ENCODE measurements at places on chromosomes 11 and 22.

GRCh38 chr11:103920449-103920848 is 116.0 kb upstream of the DDI1 start:
- no peaks in the 10 kb centered on the region for H3K4me1 ChIP-seq
- no peaks in the 10 kb centered on the region for H3K36me3 ChIP-seq
- H3K27ac ChIP-seq, result no peak overlapping the region
- no peak for DNase-seq

DNA sequence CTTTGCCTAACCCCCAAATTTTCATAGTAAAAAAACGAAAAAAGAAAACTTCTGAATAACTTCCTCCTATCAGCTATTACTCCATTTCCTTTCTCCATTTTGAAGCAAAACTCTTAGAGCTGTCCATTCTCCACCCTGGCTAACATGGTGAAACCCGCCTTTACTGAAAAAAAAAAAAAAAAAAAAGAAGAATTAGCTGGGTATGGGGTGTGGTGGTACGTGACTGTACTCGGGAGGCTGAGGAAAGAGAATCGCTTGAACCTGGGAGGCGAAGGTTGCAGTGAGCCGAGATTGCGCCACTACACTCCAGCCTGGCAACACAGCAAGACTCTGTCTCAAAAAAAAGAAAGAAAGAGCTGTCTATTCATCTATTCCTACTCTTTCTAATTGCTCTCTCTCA is 11.3 kb upstream of the NXF1 start:
- H3K4me1 ChIP-seq, result peaks cover 2% of the 10 kb centered on the region
- DNase-seq, result no peak
- H3K36me3 ChIP-seq, result peaks cover 11% of the 10 kb centered on the region
- H3K27me3 ChIP-seq, result no peaks in the 10 kb centered on the region

DNA sequence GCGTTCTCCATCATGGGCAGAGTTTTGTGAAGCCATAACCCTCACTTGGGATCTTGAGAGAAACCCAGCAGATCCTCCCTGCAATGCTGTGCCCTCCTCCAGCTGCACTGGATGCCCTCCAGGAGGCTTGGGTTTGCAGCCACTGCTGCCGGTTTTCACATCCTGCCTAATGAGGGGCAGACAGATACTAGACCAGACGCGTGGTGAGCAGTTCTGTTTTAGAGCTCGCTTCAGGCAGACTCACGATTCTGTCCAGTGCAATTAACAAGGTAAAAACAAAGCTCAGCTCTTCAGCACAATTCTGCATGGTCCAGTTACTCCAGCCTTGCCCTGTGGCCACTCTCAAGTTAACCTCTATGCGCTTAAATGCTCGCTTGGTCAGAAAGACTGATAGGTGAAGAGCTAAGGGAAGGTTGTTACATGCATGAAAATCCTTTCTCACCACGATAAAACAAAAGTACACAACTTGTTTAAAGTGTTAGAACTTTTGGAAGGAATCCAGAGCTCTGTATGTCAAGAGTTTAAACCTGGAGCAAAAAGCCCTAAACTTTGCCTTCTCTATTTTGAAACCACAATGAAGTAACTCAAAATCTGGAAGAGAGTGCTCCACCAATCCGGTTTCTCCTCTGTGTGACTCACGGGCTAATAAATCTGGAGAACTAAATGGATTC is 292.3 kb upstream of the FAT3 start:
- no peak overlapping the region for H3K4me3 ChIP-seq
- no peaks in the 10 kb centered on the region for H3K36me3 ChIP-seq
- no peaks in the 10 kb centered on the region for H3K27me3 ChIP-seq
- DNase-seq, result no peak
- no peak overlapping the region for H3K27ac ChIP-seq

DNA sequence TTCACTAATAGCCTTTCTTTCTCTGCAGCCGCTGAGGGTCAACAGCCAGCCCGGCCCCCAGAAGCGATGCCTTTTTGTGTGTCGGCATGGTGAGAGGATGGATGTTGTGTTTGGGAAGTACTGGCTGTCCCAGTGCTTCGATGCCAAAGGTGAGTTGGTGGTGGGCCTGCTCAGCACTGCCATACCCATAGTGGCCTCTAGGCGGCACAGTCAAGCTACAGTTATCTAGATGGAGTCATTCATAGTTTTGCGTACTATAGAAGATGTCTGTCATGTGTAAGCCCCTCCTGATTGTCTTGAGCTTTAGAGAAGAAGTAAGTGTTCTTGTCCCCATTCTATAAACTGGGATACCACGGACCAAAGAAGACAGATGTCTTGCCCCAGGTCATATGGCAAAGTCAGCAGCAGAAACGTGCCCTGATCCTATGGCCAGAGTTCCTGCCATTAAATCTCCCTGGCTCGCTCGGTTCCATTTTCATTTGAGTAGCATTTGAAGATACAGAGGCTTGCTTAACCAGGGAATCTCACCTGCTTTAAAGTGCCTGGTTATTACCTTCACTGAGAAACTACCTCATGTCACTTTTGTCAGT is 42.1 kb upstream of the CRTAM start:
- H3K4me1 ChIP-seq, result peaks cover 2% of the 10 kb centered on the region
- DNase-seq, result peak; percentile 84
- H3K36me3 ChIP-seq, result peaks cover 7% of the 10 kb centered on the region
- no peaks in the 10 kb centered on the region for H3K27me3 ChIP-seq
- H3K27ac ChIP-seq, result no peak overlapping the region

- no peaks in the 10 kb centered on the region for H3K36me3 ChIP-seq
- H3K27ac ChIP-seq, result no peak overlapping the region
- H3K4me1 ChIP-seq, result no peaks in the 10 kb centered on the region
- no peak overlapping the region for H3K4me3 ChIP-seq
- peaks cover 8% of the 10 kb centered on the region for H3K27me3 ChIP-seq
Observed at GRCh38 chr11:15720460-15720859, 605.7 kb downstream of the INSC start.

DNA sequence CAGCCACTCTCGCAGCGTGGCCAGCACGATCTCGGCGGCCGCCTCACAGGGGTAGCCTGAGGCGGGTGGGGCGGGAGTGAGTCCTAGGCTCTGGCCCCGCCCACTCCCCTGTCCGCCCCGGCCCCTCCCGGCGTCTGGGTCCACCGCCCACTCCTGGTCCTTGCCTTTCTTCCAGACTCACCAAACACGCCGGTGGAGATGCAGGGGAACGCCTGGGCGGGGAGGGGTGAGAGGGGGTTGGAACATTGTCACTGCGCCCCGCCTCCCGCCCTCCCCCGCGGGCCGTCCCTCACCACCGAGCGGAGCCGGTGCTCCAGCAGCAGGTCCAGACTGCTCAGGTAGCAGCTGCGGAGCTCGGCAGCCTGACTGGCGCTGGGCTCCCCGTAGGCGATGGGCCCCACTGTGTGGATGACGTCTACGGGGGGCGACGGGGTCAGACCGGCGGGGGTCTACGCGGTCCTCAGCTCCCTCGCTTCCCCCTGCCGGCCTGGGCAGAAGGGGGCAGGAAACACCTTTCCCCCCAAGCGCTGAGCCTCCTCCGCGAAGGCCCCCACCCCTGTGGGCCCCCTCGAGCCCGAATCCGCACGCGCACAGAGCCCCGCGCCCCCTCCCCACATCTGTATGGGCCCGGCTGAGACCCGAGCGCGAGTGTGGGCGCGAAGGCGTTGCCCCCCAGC is 13.2 kb downstream of the OTUB1 start:
- no peak overlapping the region for H3K4me3 ChIP-seq
- peaks cover 14% of the 10 kb centered on the region for H3K36me3 ChIP-seq
- DNase-seq, result peak; percentile 57
- H3K27me3 ChIP-seq, result peaks cover 3% of the 10 kb centered on the region
- peaks cover 5% of the 10 kb centered on the region for H3K4me1 ChIP-seq

GRCh38 chr11:112650527-112650926 is 310.7 kb upstream of the NCAM1 start:
- H3K27me3 ChIP-seq, result peaks cover 4% of the 10 kb centered on the region
- no peak for DNase-seq
- H3K4me1 ChIP-seq, result no peaks in the 10 kb centered on the region
- no peak overlapping the region for H3K4me3 ChIP-seq
- H3K27ac ChIP-seq, result no peak overlapping the region

- no peak overlapping the region for H3K27ac ChIP-seq
- peaks cover 28% of the 10 kb centered on the region for H3K4me1 ChIP-seq
- DNase-seq, result no peak
- no peaks in the 10 kb centered on the region for H3K27me3 ChIP-seq
- H3K36me3 ChIP-seq, result peaks cover 10% of the 10 kb centered on the region
Observed at GRCh38 chr11:16738947-16739815, 734 bp downstream of the C11orf58 start.

GRCh38 chr11:130418756-130419155 is 9.7 kb downstream of the ADAMTS8 start:
- H3K27ac ChIP-seq, result no peak overlapping the region
- H3K36me3 ChIP-seq, result no peaks in the 10 kb centered on the region
- no peak overlapping the region for H3K4me3 ChIP-seq
- no peak for DNase-seq
- peaks cover 3% of the 10 kb centered on the region for H3K27me3 ChIP-seq

- DNase-seq, result no peak
- peaks cover 7% of the 10 kb centered on the region for H3K4me1 ChIP-seq
- no peak overlapping the region for H3K4me3 ChIP-seq
- H3K36me3 ChIP-seq, result no peaks in the 10 kb centered on the region
- no peak overlapping the region for H3K27ac ChIP-seq
Observed at GRCh38 chr11:70250876-70251658, 19.4 kb upstream of the PPFIA1 start.

GRCh38 chr11:67376873-67377808 is 3.7 kb upstream of the CLCF1 start:
- H3K4me1 ChIP-seq, result peaks cover 14% of the 10 kb centered on the region
- H3K27ac ChIP-seq, result no peak overlapping the region
- H3K36me3 ChIP-seq, result no peaks in the 10 kb centered on the region
- peaks cover 15% of the 10 kb centered on the region for H3K27me3 ChIP-seq
- no peak overlapping the region for H3K4me3 ChIP-seq

DNA sequence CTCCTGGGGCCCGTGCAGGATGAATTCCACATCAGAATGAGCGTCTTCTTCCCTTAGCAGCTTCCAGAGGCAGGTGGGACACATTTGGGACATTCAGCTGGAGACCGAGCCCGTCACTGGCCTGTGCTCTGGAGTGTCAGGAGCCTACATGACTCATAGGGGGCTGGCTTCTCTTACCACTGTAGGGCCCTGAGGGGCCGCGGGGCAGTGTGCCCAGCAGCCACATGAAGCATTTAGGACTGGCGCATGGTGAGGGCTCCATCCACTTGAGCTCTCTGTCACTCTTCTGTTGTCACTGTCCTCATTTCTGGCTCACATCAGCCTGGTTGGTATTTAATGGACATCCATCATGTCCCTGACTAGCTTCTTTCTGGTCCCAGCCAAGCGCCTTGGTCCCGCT is 38.0 kb upstream of the TEF start:
- H3K27me3 ChIP-seq, result no peaks in the 10 kb centered on the region
- H3K4me3 ChIP-seq, result no peak overlapping the region
- no peak overlapping the region for H3K27ac ChIP-seq
- no peak for DNase-seq
- H3K4me1 ChIP-seq, result peaks cover 1% of the 10 kb centered on the region
- peaks cover 14% of the 10 kb centered on the region for H3K36me3 ChIP-seq

- no peak for DNase-seq
- no peaks in the 10 kb centered on the region for H3K27me3 ChIP-seq
- H3K4me1 ChIP-seq, result no peaks in the 10 kb centered on the region
- no peak overlapping the region for H3K4me3 ChIP-seq
Observed at GRCh38 chr11:74546752-74547151, 45.6 kb upstream of the POLD3 start.

DNA sequence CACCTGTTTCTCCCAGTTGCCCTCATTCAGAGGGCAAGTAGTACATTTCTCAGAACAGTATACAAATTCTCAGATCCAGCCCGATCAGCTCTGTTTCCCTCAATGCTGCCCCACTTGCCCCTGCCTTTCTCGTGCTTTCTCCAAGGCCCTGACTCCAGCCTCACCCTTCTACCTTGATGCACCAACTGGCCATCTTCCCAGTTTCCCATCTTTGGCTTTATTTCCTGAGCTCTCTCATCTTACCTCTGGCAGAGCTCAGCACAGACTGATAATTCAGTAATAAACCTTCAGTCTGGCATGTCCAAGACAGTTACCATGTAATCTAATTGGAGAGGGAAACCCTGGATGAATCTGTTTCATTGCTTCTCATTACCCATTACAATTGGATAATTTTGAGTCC is 184.5 kb upstream of the ISX start:
- DNase-seq, result no peak
- no peak overlapping the region for H3K27ac ChIP-seq
- no peak overlapping the region for H3K4me3 ChIP-seq
- H3K36me3 ChIP-seq, result no peaks in the 10 kb centered on the region
- no peaks in the 10 kb centered on the region for H3K4me1 ChIP-seq
- peaks cover 4% of the 10 kb centered on the region for H3K27me3 ChIP-seq

- H3K27me3 ChIP-seq, result no peaks in the 10 kb centered on the region
- no peak overlapping the region for H3K4me3 ChIP-seq
- H3K36me3 ChIP-seq, result no peaks in the 10 kb centered on the region
- no peaks in the 10 kb centered on the region for H3K4me1 ChIP-seq
- H3K27ac ChIP-seq, result no peak overlapping the region
Observed at GRCh38 chr11:93225662-93226061, 27.9 kb upstream of the SLC36A4 start.

GRCh38 chr11:70397983-70398833 is at the start of gene CTTN:
TSS of gene CTTN (plus strand) at chr11:70398529. CDS start at chr11:70407298, 8,769 bp downstream.
- DNase-seq, result peak; percentile 71
- peaks cover 7% of the 10 kb centered on the region for H3K27me3 ChIP-seq
- H3K4me1 ChIP-seq, result peaks cover 37% of the 10 kb centered on the region
- H3K4me3 ChIP-seq, result peak within 1 kb of the TSS; percentile 80
- H3K27ac ChIP-seq, result peak within 1 kb of the TSS; percentile 77

GRCh38 chr22:38114484-38115398 is 4.3 kb upstream of the BAIAP2L2 start:
- no peak overlapping the region for H3K4me3 ChIP-seq
- no peaks in the 10 kb centered on the region for H3K4me1 ChIP-seq
- no peaks in the 10 kb centered on the region for H3K36me3 ChIP-seq
- peak; percentile 86 for DNase-seq
- H3K27me3 ChIP-seq, result no peaks in the 10 kb centered on the region

GRCh38 chr11:117629146-117629545 is 167.9 kb downstream of the DSCAML1 start:
- no peak overlapping the region for H3K4me3 ChIP-seq
- no peak for DNase-seq

- peaks cover 1% of the 10 kb centered on the region for H3K36me3 ChIP-seq
- H3K27ac ChIP-seq, result no peak overlapping the region
- no peak overlapping the region for H3K4me3 ChIP-seq
- DNase-seq, result no peak
Observed at GRCh38 chr11:59782080-59782479, 26.9 kb downstream of the STX3 start.

DNA sequence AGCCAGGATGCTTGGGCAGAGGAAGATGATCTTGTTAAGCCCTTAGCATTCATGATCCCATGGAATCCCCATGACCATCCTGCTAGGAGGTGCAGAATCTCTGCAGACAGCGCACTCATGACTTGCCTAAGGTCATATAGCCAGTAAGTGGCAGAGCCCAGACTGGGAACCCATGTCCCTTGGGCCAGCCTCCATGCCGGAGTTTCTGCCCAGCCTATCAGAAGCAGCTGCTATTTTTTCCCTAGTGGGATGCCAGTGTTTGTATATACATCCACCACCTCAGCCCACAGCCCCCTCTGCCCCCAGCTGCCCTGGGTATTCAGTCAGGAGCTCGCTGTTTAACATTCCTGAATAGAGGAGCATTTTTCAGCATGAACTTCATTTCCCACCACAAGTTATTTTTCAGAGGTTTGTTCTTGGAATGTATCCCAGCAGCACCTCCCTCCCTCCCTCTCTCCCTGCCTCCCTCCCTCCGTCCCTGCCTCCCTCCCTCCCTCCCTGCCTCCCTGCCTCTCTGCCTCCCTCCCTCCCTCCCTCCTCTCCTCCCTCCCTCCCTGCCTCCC is 34.4 kb upstream of the SUSD2 start:
- H3K36me3 ChIP-seq, result peaks cover 6% of the 10 kb centered on the region
- peaks cover 54% of the 10 kb centered on the region for H3K4me1 ChIP-seq
- DNase-seq, result no peak
- H3K27ac ChIP-seq, result no peak overlapping the region
- no peaks in the 10 kb centered on the region for H3K27me3 ChIP-seq

All from activated naive CD4-positive, alpha-beta T cell treated with anti-CD3 and anti-CD28 coated beads for 36 hours (primary cell).